ENCODE measurements at places on chromosomes 2 and 18.
A peak's percentile ranks its signal among the peaks of the same experiment; 100 is the strongest.

- DNase-seq = no peak
These were observed 6.1 kb downstream of the DOK1 start for GRCh38 chr2:74560591-74560990.

GRCh38 chr2:38690499-38691420 lies 24.8 kb downstream of the GALM start:
- no peak for DNase-seq

- no peak for DNase-seq
These were observed 85.5 kb upstream of the TMEM247 start for GRCh38 chr2:46393865-46394264.

- DNase-seq = peak; percentile 53
These were observed 111.6 kb downstream of the SMAD7 start for GRCh38 chr18:48838921-48839818.

DNA sequence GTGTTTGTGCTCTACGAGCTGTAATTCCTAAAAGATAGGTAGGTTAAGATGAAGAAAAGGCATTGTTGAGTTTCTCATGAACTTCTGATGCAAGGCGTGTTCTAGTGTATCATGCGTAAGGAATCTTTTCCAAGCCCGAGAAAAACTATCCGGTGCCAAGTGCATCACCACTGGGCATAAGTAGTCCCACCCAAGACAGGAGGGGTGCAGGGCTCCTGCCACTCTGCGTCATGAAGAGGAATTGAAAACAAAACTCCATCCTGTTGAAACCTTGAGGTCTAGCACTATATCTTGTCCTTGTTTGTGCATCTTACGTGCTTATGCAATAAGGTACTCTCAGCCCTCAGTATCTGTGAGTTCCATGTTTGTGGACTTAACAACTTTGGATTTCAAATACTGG lies 45.7 kb downstream of the RAB31 start:
- DNase-seq = no peak

- no peak for DNase-seq
These were observed 25.5 kb upstream of the CEP68 start for GRCh38 chr2:65030476-65031332.

DNA sequence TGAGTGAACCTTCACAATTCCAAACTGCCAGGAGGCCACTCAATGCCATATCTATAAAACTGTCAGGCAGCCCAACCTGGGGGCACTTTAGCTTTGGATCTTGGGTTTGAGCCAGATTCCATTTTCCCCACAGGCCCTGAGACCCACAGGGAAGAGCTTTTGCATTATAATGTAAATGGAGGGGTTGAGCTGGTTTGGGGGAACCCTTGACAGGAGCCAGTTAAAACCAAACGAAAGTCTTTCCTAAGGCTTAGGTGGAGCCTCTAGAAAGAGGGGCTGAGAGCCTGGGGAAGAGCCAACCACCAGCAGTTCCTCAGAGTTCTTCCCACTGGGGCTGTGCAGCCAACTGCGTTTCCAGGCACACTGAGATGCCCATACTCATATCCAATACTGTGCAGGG lies 42.7 kb downstream of the BCL11A start:
- no peak for DNase-seq

DNA sequence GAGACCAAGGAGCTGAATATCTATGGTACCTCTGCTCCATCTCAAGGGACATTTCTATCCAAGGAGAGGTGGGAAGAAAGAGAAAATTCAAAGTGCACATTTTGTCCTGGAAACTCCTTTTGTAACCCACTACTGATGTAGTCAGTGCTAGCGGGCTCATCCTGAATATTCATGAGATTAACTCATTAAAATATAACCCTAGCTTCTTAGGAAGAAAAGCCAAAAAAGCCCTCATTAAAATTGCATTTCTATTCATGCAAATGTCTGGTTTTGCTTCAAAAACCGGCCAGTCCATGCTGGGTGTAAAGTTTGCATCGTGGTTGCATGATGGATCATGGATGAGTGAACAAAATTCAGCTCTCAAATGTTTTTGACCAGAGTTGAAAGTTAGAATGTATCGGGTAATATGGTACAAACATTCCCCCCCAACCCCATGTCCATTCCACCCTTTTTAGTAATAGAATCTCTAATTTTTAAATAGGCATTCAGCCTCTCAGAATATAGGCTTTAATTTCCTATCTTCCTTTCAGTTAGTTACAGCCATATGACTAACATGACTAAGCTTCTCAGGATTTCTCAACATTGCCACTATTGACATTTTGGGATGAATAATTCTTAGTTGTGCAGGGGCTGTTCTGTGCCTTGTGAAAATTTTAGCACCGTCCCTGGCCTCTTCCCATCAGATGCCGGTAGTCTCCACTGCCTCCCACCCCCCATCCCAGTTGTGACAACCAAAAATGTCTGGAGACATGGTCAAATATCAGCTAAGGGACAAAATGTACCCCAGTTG lies 104.2 kb upstream of the RND3 start:
- no peak for DNase-seq

- no peak for DNase-seq
These were observed 220.3 kb downstream of the C1D start for GRCh38 chr2:67842375-67842959.

- DNase-seq = no peak
These were observed 142.8 kb downstream of the NDUFA10 start for GRCh38 chr2:239882331-239882732.

DNA sequence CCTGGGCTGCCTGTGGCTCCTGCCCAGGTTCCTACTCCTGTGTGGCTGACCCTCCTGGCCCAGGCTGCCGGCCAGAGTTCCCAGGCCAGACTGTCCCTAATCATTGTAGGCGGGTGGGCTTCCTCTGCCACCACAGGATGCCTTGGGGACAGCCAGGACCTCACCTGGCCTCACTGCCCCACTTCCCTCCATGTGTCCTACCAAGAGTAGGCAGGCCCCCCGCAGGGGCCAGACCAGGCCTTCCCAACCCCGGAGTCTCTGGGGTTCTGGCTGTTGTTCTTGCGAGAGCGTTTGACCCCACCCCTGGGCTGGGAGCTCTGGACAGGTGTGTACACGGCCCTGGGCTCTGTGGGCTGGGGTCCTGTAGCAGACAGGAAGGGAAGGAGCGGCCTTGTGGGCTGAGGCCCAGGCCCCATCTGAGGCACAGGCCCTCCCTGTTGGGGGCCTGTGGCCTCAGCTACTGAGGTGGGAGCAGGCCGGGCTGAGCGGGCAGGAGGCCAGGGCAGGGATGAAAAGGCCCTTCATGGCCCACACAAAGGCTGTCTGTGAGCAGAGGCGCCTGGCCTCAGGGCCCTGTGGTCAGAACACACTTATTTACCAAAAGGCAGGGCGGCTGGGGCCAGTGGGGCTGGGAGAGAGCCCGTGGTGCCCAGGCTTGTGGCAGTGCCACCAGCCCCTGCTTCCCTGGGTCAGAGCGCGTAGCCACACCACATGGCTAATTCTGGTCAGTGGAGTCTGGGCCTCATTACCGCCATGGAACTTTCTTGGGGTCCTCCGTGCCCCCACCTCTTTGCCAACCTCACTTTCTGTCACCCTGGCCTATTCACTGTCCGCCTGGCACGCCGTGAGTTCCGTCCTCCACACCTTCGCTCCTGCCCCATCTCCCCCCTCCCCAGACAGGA lies 2.0 kb downstream of the SNORC start:
- no peak for DNase-seq

DNA sequence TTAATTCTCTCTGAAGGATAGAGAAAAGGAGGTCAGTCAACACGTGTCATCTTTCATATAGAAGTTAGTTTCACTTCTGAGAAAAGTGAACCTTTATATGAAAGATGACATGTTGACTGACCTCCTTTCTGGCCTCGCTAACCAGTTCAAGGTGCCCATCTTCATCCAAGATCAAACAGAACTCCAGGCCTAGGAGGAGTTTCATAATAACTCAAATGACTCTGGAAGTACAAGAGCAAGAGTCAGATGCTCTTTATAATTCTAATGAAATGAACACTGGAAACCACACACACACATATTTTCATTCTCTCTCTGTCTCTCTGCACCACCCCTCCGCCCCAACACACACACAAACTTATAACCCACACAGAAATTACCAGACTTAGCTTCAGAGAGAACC lies 16.3 kb downstream of the ANKRD44 start:
- DNase-seq = no peak

DNA sequence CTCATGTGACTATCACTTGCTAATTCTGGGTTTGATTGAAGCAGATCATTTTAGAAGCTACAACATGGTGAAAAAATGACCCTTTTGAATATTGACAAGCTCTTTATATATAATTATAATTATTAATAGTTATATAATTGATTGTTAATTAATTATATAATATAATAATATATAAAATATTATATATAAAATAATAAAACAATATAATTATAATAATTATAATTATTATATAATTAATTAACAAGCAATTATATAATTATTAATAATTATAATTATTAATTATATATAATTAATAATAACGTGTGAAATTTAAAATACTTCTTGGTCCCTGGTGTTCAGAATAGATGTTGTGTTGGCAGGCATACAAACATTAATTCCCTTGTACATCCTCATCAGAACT lies 404.1 kb upstream of the CDH19 start:
- no peak for DNase-seq

- no peak for DNase-seq
These were observed 88.6 kb downstream of the SMAD7 start for GRCh38 chr18:48862132-48862531.

DNA sequence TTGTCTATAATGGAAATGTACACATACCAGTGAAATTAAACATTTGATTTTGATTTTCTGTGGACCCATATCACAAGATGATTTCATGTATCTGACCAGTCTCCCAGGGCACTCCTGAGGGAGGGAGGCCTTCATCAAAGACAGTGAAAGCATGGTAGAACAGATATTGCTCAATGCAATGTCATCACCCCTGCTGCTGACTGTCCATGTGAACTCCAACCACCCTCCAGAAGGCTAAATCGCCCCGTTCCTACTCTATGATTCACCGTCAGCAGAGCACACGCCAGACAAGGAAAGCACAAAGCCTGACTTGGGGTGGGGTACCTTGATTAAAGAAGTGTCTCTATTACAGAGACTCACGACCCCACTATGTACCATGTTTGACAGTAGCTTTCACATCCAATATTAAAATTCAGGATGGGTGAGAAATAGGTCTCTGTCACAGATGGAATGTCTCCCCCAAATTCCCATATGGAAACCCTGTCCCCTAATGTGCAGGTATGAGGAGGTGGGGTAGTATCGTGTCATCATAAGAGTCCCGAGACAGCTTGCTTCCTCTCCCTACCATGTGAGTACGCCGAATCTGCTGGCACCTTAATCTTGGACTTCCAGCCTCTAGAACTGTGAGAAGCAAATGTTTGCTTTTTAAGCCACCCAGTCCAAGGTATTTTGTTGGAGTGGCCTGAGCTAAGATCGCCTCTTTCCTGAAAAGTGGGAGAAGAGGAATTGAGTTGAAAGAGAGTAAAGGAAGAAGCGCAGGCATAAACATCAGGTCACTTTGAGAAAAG lies 42.4 kb downstream of the CYB5A start:
- DNase-seq = peak; percentile 66

- no peak for DNase-seq
These were observed 324.5 kb upstream of the MYT1L start for GRCh38 chr2:2655453-2656114.

DNA sequence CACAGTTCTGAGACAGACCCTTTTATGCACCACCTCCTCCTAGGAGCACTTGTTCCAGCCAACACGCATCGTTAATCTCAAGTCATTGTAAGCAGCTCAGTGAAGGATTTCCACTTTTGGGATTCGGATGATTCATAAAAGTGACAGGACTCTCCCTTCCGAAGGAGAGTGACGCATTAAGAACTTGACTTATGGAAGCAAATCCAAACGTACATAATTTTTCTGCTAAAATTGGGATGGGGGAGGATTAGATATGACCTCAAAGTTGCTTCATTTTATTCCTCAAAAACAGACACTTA lies 165.7 kb downstream of the TWIST2 start:
- DNase-seq = no peak

DNA sequence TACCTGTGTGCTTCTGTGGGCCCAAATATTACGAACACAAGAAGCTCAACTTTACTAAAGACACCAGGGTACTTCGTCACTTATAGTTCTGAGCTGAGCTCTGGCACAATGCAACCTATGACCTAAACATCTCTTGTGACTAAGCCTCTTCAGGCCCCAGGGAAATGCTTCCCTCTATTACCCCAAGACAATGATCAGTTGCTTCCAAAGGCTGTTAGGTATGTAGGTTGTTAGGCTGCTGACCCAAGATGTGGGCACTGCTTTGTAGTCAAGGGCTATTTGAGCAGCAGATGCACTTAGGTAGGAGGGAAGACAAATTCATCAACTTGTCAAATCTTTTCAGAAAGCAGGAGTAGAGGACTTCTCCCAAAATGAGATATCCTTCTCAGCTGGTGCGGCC lies 640.1 kb downstream of the EPHA4 start:
- no peak for DNase-seq

GRCh38 chr2:104408266-104408665 lies 445.6 kb upstream of the POU3F3 start:
- no peak for DNase-seq

DNA sequence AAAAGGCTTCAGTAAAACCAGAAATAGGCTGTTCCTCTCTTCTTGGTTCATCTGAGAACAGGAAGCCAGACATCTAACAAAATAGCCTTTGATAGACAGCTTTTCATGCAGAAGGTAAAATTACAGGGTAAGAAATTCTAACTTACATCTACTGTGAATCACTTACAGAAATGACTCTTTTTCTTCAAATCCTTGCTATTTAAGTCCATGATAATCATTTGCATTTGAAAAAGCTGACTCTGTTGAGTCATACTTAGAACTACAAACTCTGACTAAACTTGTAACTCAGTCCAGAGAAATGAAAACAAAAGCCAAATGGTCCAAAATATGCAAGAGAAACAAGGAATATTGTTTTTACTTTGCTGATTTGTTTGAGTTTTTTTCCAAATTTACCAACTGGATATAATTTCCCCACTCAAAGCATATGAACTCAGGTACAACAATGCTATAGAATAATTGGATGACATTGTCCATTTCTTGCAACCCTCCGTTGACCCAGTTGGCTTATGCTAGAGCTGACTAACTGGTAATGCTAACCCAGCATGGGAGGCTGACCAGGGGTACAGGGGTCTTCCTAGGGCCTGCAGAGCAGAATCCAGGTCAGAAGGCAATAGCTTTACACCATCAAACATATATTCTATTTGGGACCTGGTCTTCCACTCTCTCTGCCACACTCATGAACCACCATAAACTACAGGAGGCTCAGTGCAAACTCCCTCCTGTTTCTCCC lies 18.8 kb upstream of the MREG start:
- DNase-seq = no peak

- DNase-seq = no peak
These were observed 14.1 kb upstream of the PMAIP1 start for GRCh38 chr18:59885579-59886163.
